ENCODE measurements at places on chromosomes 13 and 19. TPM values are rescaled to one million over a fixed set of nuclear protein-coding genes. Genes with fewer than 3 reads are reported as not detected.

Gene SYCN
- not detected for total RNA-seq

Gene CGB1
- not detected for total RNA-seq

Gene ZNF20
- total RNA-seq = 3.8 TPM

Gene FARP1
- total RNA-seq = 6.6 TPM

Gene ZNF132
- total RNA-seq = 6.3 TPM

Gene LYPD5
- total RNA-seq = 0.32 TPM

Gene MAP3K10
- 5.0 TPM for total RNA-seq

Gene ABCC4
- total RNA-seq = 7.8 TPM

Gene TMEM238
- total RNA-seq = not detected

Gene WDR88
- total RNA-seq = not detected
